ENCODE measurements at places on chromosomes 11 and 22.

GRCh38 chr11:119195680-119196079 is 10.4 kb downstream of the NHERF4 start:
- peak; percentile 25 for DNase-seq

DNA sequence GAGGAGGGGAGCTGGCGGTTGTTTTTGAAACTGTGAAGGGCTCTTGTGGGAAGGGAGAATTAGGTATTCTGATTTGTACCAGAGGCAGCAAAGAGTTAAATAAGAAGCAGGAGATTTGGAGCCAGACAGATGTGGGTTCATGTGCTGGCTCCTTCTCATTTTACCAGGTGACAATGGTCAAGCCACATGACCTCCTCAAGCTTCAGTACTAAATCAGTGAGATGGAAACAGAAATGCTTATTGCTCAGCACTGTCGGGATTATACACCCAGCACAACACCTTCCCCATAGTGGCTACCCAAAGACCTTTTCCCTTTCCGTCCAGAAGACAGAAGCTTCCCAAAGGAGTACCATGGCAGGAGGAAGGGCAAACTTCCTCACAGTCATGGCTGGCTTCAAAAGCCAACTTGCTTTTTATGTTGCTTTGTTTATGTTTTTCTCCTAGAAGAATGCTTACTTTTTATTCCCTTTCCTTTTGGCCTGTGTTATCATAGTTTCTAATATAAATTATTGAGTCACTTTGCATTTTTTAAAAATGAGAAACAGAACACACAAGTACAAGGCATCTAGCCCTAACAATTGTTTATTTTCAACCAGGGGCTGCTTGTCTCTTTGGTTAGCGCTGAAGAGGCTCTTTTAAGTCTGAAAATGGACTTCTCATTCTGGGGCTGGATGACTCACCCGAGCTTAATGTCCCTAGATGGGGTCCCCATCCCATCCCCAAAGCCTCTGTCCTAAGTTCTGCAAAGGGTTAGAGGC is 181.5 kb upstream of the ZBED5 start:
- DNase-seq, result no peak

GRCh38 chr11:121512468-121513465 is 60.0 kb upstream of the SORL1-AS1 start:
- no peak for DNase-seq

- no peak for DNase-seq
Measured at GRCh38 chr11:103926990-103927389, 109.5 kb upstream of the DDI1 start.

- DNase-seq, result no peak
Measured at GRCh38 chr11:100630898-100631297, 56.2 kb upstream of the ARHGAP42 start.

DNA sequence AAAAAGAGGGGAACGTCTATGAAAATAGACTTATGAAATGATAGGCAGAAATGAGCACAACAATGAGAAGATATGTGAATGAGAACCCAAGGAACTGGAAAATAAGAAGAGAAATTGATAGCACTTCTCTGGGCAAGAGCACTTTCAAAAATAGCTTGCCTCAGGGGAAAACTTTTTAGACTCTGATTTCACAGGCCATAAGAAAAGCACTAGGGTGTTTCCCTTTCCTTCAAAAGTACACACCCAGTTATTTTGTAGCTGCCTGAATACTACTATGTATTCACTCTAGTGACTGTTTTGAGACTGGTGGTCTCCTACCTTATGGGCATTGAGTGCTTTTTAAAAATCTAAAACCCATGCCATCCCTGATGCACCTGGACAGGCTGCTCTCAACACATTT is 172.3 kb upstream of the SOX6 start:
- no peak for DNase-seq

- no peak for DNase-seq
Measured at GRCh38 chr22:24592058-24592850, 619 bp downstream of the LRRC75B start.

Measured in nephron progenitor cell (in vitro differentiated cells).